ENCODE measurements at places on chromosomes 1 and 21. TPM values are rescaled to one million over a fixed set of nuclear protein-coding genes. Genes with fewer than 3 reads are reported as not detected.

The GBP6 gene
- 0.22 TPM for polyA plus RNA-seq

The PROX1 gene
- polyA plus RNA-seq = 3.6 TPM

The CR1L gene
- polyA plus RNA-seq = not detected

The IL19 gene
- polyA plus RNA-seq = 0.12 TPM

The FCRL5 gene
- polyA plus RNA-seq = 0.24 TPM

The JAM2 gene
- polyA plus RNA-seq = 2.1 TPM

The IGSF3 gene
- 1.9 TPM for polyA plus RNA-seq

The C21orf91 gene
- 7.1 TPM for polyA plus RNA-seq

The CA6 gene
- polyA plus RNA-seq = 0.04 TPM

The ZMYND12 gene
- 1.5 TPM for polyA plus RNA-seq

The LCE4A gene
- not detected for polyA plus RNA-seq

The MMP23B gene
- polyA plus RNA-seq = 24.4 TPM

The HEYL gene
- polyA plus RNA-seq = 16.6 TPM

The SAMD13 gene
- 1.5 TPM for polyA plus RNA-seq

The ZNF683 gene
- 0.46 TPM for polyA plus RNA-seq

The OLFML2B gene
- 11.5 TPM for polyA plus RNA-seq

The FOXE3 gene
- not detected for polyA plus RNA-seq

Data from adipose tissue (tissue), 3 donors.